ENCODE measurements at places on chromosomes 2 and 18.
A peak's percentile ranks its signal among the peaks of the same experiment; 100 is the strongest.

DNA sequence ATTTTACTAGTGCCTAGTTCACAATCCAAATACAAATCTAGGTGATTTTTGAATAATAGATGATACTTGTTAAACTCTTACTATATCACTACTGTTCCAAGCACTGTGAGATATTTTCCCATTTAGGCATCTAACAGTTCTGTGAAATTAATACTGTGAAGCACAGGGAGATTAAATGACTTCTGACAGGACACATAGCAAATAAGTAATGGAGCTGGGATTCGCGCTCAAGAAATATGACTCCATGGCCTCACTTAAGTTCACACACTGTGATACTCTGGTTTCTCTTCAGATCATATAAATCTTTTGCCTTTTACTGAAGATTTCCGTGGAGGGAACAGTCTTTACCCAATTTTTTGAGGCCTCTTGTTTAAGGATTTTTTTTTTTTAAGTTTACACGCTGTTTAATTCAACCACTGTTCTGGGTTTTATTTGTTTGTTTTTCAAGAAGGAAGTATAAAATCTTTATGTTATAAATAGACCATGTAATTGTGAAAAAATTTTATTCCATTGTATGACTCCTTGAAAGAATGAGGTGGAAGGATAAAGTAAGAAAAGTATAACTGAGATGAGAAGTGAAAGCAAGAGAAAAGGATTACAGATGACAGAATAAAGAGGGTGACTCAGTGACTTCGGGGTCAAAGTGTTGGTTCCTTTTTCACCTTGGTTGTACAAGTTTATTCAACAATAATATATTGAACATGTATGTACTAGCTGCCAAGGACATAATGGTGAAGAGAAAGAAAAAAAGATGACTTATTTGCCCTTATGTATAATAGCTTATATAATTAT lies 30.2 kb downstream of the RBM45 start:
- peak; percentile 2 for DNase-seq

DNA sequence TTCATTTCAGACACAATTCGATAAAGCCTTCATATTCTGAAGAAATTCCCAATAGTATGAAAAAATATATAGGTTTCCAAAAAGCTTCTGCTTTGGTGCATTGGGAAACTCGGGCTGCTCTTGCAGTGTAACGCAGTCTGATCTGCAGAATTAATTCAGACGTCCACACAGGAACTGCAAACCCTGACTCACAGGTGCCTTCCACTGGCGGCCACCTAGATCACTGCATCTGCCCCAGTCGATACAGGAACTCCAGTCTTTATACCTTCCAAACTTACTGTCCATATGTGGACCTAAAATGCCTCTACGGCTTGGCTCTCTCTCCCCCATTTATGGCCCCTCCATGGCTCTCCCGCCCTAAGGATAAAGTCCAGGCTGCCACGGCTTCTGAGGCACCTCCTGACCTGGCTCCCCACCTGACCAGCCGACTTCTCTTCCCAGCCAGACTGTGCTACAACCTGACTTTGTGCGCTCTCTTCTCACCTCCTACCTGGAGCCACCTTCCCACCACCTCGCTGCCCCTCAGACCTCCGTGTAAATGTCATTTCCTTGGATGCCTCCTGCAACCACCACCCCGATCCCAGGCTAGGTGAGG lies 39.7 kb downstream of the L3MBTL4 start:
- DNase-seq, result no peak

GRCh38 chr18:58943896-58944295 lies 79.2 kb downstream of the ZNF532 start:
- DNase-seq, result no peak

GRCh38 chr18:9719421-9719981 lies 11.4 kb downstream of the RAB31 start:
- DNase-seq, result no peak

DNA sequence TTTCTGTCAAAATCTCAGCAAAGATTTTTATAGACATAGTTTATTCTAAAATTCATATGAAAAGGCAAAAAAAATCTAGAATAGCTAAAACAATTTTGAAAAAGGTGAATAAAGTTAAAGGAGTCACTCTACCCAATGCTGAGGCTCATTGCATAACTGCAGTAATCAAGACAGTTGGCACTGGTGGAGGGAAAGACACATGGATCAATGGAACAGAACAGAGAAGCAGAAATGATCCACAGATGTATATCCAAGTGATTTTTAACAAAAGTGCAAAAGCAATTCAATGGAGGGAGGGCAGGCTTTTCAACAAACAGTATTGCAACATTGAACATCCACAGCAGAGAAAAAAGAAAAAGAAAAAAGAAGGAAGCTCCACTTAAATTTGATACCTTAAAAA lies 162.8 kb downstream of the RBM43 start:
- no peak for DNase-seq

- DNase-seq, result no peak
Measured at GRCh38 chr2:58665154-58665553, 424.0 kb upstream of the FANCL start.

DNA sequence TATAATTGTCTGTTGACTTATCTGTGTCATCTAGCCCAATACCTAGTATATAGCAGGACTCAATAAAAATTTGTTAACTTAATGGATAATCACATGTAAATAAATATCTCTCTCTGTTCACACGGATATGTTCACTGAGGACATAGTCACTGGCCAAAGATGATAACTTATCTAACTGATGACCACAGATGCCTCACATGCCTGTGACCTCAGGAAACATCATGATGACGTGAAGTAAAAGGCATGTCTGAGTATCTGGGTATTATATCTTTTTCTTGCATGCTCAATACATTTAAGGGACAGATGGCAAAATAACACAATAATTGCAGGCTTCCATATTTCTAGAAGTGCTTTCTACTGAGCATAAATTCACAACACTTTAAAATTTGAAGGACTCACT lies 41.4 kb upstream of the PARD3B start:
- DNase-seq, result no peak

- no peak for DNase-seq
Measured at GRCh38 chr2:95351598-95351915, 51.0 kb upstream of the FAHD2A start.

DNA sequence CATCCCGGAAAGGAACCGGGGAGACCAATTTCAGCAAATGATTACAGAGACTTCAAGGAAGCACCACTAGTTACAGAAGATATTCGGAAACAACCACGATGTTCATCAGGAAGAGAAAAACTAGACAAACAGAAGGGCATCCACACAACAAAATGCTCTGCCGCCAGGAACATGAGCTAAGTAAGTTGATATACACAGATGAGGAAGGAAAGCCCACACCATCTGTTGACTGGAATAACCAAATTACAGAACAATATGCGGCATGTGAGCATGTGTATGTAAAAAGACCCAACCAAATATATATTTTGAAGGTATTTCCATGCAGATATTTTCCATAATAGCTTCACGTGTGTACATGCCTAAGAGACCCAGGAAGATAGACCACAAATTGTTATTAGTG lies 47.0 kb downstream of the ACKR3 start:
- peak; percentile 21 for DNase-seq

DNA sequence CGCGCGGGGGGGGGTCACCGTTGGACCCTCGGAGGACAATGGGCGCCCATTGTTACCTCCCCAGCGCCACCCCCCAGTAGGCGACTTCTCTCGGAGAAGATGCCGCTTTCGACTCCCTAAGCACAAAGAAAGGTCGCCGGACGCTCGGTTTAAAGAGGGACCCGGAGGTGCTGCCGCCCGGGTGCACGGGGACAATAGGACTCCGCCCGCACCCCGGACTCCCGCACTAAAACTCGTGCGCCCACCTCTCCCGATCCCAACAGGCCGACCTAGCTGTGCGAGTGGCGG lies 318 bp upstream of the CDC42EP3 start:
- DNase-seq, result no peak

DNA sequence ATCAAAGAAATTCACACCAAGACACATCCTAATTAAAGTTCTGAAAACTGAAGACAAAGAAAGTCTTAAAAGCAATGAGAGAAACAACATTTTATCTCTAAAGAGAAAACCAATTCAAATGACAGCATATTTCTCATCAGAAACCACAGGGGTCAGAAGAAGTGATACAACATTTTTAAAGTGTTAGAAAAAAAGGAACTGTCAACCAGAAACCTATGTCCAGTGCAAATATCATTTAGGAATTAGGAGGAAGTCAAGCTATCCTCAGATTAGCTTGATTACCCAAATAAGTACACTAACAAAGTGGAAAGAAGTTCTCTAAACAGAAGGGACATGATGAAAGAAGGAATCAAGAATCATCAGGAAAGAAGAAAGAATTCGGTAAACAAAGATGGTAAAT lies 59.5 kb upstream of the BCL2L11 start:
- DNase-seq, result no peak

DNA sequence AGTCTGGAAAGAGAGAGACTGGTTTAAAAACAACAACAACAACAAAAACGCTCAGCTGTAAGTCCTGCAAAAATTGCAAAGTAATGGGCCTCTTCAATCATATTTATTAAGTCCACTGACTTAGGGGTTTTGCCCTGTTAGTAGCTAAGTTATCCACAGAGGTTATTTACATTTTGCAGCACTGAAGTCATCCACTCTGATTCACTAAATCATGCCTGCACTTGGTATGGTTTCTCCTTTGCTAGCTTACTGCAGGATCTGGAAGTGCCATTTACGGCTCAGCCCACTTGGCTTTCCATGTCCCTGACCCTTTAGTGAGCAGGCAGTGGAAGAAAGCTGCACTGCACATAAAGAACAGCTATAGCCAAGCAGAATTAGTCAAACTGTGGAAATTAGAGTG lies 484.4 kb downstream of the NRXN1 start:
- no peak for DNase-seq

GRCh38 chr2:25669520-25669919 lies 3.9 kb downstream of the DTNB start:
- DNase-seq, result no peak

DNA sequence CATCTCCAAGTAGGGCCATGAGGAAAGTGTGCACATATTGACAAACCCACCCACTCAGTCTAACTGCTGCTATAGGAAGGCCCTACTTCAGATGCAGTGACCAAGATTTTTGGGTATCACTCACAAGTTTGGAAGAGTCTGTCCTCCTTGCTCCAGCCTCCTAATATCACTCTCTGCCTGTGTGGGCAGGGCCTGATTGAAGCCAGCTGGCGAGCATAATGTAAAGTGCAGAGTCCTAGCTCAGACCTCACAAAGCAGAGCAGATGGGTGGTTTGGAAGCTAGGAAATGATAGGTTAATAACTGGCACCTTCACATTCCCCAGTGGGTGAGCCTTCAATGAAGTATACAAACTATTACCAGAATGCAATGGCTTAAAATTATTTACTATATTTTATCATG lies 11.2 kb upstream of the SULT1C3 start:
- no peak for DNase-seq

DNA sequence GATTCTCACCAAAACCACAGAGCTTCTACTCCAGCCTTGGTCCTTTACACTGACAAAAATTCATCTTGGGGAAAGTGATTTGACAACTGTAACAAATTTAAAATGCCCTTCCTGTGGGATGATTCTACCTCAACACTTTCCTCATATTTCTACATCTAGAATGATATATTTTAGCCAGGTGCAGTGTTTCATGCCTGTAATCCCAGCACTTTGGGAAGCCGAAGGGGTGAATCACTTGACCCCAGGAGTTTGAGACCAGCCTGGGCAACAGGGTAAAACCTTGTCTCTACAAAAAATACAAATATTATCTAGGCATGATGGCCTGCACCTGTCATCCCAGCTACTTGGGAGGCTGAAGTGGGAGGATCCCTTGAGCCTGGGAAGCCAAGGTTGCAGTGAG lies 408.6 kb downstream of the CDH7 start:
- no peak for DNase-seq

GRCh38 chr2:215328066-215328465 lies 16.2 kb downstream of the ATIC start:
- DNase-seq, result no peak

- no peak for DNase-seq
Measured at GRCh38 chr2:108193251-108193650, 46.5 kb upstream of the SULT1C3 start.

- no peak for DNase-seq
Measured at GRCh38 chr2:151189125-151189524, 72.5 kb downstream of the RBM43 start.

- DNase-seq, result no peak
Measured at GRCh38 chr2:226256709-226257376, 542.8 kb downstream of the IRS1 start.

DNA sequence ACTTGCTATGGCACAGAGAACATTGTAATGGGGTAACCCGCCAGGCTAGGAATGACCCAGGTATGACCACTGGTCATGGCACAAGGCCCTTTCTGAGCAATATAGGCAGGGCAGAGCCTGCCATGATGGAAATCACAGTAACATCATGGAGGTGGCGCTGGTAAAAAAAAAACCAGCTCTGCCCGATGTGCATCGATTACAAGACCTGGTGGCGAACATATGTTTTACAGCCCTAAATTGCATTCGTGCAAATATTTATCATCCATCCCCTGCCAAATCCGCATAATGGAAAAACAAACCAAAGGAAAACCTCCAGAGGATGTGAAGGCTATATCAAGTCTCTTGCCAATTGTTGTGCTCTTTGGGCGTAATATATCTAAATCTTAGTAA lies 60.6 kb downstream of the SEMA4F start:
- no peak for DNase-seq

DNA sequence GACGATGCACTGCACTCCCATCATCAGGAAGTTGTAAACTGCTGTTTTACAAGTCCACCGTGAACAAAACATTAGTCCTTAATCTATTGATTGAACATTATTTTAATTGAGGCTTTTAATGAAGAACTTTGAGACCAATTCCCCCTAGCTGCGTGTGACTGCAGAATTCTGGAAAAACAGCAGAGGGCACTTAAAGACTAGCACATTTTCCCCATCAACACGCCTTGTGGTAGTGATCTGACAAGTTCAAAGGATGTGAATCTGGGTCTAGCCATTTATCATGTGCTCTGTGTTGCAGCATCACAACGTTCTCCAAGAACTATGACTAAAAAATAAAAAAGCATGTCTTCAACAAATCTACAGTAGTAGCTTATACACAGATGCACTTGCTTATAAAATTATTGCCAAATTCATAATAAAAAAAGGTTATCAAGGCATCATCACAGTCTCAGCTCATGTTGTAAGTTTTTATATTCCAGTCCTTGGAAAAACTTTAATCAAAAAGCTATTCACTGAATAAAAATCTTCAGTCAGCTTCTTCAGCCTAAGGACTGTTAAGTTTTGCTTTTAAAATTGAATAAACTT lies 35.8 kb downstream of the SKOR2 start:
- DNase-seq, result peak; percentile 22

GRCh38 chr2:260507-261161 lies 3.2 kb downstream of the SH3YL1 start:
- DNase-seq, result no peak

DNA sequence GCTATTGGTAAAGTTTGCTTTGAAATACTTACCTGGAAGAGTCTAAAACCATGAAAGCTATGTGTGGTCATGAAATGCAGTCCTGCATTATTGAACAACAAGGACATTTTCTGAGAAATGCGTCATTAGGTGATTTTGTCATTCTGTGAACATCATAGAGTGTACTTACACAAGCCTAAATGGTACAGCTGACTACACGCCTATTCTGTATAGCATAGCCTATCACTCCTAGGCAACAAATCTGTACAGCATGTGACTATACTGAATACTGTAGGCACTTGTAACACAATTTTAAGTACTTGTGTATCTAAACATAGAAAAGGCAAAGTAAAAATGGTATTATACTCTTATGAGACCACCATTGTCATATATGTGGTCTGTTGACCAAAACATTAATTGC lies 8.1 kb downstream of the FAM171B start:
- no peak for DNase-seq

Data from NCI-H524 treated with DMSO at 0.1 percent for 48 hours (cell line).